OCI-LY7 (cell line): ENCODE measurements at places on chromosomes 7 and 10. TPM values are rescaled to one million over a fixed set of nuclear protein-coding genes. Genes with fewer than 3 reads are reported as not detected.

GRCh38 chr7:36057323-36057722 lies 95.7 kb upstream of the EEPD1 start:
- peak; percentile 24 for DNase-seq

DNA sequence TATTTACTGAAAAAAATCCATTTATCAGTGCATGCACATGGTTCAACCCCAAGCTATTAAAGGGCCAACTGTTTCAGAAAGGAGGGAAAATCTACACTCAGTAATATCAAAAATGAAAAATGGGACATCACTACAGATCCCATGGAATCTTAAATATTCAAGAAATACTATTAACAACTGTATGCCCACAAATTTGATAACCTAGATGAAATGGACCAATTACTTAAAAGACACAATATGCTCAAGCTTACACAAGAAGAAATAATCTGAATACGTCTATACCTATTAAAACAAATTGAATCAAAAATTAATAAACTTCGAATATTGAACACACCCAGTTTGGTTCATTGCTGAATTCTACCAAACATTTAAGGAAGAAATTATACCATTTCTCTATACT lies 87.9 kb downstream of the KMT2C start:
- no peak for DNase-seq

DNA sequence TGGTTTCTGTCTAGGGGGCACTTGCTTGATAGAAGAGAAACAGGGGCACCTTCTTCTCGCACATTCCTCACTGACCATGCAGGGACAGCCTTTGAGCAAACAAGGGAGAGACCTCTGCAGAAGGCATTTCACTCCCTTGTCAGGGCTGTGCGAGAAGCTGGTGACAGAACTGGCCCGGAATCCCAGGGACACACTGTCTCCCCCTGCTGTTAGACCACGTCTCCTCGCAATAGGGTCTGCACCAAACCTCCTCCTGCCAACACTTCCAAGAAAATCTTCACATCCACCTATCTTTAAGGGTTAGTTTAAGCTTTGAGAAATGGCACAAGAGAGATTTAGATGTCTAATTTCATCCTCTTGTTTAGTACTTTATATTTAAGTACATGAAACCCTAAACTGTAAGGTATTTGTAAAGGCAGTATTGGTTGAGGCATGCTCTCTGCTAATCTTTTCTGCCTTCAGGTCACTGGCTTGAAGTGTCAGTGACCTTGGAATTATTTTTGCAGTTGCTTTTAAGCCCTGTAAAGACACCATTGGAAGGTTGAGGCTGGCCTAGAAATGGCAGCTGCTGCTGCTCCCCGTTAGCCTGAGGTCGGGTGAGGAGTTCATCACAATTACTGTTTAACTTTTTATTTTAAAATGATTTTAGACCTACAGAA lies 37.0 kb downstream of the RBM20 start:
- DNase-seq, result peak; percentile 61

Gene ANK3
- total RNA-seq, result 0.49 and 0.94 TPM in 2 replicates

DNA sequence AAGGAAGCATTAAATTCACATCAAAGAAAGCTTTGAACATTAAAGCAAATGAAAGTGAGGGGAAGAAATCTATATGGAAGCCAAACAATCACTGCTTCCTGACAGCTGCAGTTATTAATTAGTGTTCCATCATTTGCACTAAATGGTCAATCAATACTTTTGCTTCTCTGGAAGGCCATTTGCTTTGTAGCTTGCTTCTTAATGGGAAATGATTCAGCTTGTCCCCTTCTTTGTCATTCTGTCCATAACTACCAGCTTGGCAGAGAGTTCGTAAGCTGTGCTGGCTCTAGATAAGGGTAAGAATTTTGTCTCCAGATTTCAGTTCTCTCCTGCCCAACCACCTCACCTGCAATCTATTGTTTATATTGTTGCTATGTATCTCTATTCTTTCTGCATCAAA lies 596.6 kb downstream of the CNTNAP2 start:
- no peak for DNase-seq

Gene SLC26A5
- not detected in 2 replicates for total RNA-seq

Gene GPNMB
- total RNA-seq, result 3.0 and 3.5 TPM in 2 replicates

DNA sequence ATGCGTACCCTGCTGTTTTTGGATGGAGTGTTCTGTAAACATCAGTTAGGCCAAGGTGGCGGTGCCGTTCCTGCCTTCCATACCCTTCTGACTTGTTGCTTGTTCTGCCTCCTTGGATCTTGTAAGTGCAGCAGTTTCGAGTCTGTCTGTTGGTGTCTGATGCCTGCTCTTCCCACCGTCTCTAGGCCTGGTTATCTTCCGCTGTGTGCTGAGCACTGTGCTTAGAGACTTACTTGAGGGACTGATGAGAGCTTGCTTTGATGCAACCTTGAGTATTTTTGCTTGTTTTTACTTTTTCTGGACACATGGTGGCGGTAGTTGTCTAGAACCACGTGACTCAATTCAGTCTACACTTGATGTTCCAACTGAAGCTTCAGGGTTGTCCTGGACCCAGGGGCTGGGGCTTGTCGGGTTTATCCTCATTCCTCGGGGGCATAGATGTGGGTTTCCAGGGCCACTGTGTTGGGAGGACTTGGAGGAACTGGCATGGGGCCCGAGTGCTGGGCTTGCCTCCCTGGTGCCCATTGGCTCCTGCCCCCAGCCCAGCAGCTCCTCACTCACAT lies 14.4 kb upstream of the SPRN start:
- peak; percentile 54 for DNase-seq

GRCh38 chr10:100419911-100420449 lies 42.8 kb upstream of the WNT8B start:
- DNase-seq, result no peak

GRCh38 chr10:126073606-126074005 lies 177.2 kb downstream of the FANK1 start:
- DNase-seq, result no peak

GRCh38 chr10:96690755-96691730 lies 29.3 kb downstream of the PIK3AP1 start:
- DNase-seq, result no peak

DNA sequence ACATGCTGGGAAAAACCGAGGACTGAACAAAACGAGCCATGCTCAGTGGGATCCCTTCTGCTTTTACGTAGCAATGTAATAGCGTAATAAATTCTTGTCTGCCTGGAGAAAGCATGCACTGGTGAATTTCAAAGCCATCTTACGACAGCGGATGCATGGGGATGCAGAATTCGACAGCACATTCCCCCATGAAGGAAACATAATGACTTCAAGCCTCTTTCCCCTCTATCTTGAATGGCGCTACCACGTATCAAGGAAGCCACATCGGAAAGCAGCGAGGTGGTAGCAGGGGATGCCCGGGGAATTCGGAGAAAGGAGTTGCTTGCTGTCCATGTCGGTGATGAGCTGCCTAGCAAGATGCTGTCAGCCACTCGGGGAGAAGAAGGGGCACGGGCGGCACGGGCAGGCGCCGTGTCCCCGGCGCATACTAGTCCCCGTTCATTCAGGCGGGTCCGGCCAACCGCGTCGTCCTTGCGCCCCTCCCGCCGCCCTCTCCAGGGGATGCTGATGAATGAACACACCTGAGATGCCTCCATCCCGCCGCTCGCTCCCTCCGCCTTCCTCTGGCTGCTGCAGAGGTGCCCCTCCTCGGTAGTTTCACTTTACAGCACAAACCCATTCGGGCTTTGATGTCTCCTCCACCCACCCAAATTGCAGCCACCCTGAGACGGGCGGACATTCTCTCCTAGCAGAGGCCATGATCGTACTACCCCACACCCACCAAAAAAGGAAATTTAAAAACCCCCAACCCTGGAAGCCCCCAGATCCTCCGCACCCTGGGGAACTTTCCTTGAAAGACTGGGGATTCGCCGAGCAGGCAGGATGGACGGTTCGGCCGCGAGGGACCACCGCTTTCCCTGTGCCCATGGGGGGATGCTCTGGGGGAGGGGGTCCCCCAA lies 644 bp downstream of the SORBS1 start:
- peak; percentile 39 for DNase-seq

Gene GFRA1
- not detected in 2 replicates for total RNA-seq

DNA sequence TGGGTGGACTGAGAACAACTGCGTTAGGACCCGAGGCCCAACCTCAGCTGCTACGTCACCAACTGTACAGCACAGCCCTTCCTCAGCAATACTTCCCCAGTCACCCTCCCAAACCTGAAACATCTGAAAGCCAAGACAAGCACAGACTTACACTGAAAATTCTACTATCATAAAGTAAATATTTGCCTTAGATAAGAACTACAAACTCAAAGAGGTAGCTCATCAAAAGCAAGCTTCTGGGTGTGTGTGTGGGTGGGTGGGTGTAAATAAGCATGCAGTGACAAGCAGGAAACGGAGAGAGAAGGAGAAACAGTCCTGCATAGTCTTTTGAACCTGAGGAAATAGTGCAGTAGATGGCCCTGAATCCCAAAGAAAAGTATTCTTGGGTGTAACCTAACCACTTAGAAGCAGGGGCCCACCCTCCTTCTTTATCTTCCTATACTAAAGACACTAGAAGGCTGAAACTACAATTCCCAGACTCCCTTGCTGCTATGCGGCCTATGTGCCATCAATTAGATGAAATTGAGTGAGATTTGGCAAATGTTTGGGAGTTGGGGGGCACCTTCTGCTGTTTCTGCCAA lies 18.7 kb downstream of the SLC25A13 start:
- no peak for DNase-seq

GRCh38 chr7:148327379-148327778 lies 263.2 kb upstream of the C7orf33 start:
- no peak for DNase-seq

- DNase-seq, result no peak
Observed at GRCh38 chr10:29737074-29737593, 102.4 kb upstream of the SVIL start.

Gene OR9A2
- 0.37 and 0.53 TPM in 2 replicates for total RNA-seq

DNA sequence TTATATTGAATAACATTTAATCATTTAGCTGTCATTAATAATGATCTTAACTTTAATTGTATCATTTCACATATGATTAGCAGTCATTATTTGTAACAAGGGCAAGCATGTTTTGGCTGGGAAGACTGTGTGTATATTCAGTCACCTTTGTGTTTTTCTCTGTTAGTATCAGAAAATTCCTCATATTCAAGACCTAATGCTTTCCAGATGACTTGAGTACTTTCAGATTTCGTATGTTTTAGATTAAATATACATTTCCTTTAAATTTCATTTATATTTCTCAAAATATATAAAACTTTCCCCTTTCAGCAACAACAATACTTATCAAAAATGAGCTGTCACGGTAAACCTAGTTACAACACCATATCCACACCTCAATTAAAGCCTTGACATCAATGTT lies 6.3 kb upstream of the CACNA2D1 start:
- no peak for DNase-seq

DNA sequence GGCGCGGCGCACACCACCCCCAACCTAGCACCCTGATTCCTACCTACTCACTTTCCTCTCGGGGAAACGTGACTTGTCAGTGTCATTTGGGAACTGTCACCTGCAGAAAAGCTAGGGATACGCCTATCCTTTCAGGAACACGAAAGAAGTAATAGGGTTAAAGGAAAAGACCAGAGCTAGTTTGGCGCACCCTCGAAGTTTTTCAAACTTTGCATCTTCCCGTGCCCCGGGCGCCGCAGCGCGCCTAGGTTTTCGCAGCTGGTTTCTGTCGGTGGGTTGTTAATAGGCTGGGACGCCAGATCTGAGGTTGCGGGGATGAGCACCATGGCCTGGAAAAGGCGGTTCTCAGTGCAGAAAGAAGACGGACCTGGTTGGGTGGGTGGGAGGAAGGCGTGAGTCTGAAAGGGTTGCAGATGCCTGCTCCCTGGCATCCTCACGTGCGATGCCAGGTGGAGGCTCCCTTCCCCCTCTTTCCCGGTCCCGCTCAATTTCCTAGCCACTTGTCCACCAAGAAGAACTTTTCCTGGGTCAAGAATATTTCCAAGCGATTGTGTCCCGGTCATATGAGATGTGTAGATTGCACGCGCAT lies 568 bp upstream of the MEOX2 start:
- DNase-seq, result no peak

GRCh38 chr7:43658718-43659548 lies 70.4 kb downstream of the COA1 start:
- no peak for DNase-seq

DNA sequence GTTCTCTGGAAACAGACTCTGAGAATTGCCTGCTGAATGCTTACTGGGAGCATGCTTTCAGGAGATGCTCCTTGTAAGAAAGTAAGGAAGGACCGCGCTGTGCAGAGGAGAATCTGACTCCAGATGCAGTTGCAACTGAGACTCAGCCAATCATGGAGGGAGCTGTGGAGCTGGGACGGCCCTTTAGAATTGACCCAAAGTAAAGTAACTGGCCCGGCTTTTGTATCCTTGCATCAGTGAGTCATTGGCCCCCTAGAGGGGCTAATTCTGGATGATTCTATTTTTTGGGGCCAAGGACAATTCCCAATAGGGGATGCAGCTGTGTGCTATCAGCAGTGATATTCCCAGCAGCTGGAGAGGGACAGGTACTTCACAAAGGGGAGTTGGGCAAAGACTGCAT lies 170.4 kb downstream of the PTEN start:
- no peak for DNase-seq

DNA sequence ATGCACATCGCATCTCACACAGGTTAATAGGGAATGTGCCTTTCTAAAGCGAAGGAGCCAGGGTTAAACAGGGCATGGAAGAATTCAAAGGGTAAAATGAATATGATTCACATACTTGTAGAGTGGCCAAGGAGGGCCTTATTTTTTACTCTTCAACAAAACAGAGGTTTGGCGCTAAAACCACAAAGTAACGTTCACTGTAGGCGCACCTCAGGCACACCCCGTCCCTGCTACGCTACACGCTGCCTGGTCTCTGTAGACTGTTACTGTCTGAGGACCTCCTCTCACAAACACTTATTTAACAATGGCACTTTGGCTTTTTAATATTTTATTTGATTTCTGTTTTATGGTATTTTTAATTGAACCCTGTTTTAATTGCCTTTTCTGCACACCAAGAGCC lies 462.1 kb upstream of the GALNT17 start:
- no peak for DNase-seq

GRCh38 chr7:104984585-104985258 lies 29.3 kb upstream of the KMT2E start:
- no peak for DNase-seq

GRCh38 chr7:123539871-123540270 lies 5.5 kb upstream of the IQUB start:
- DNase-seq, result no peak

- no peak for DNase-seq
Observed at GRCh38 chr7:128168667-128169210, 72.3 kb upstream of the LEP start.

DNA sequence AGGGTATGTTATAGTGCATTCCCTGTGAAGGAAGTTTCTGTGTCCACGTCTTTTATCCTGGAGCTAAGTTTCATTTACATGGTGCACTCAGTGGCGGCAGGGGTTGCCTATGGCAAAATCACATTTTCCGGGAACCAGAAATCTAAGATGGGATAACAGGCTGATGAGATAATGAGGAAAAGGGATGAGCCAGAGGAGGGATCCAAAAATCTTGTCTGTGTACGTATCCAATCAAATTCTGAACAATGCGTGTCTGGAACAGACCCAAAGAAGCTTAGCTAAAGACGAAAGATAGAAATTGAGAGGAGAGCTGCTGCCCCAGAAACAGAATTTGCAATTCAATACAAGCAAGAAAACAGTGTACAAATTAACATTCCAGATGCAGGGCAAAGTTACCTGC lies 16.1 kb downstream of the LANCL2 start:
- DNase-seq, result no peak
